ENCODE measurements at places on chromosomes 2 and 18. TPM values are rescaled to one million over a fixed set of nuclear protein-coding genes. Genes with fewer than 3 reads are reported as not detected.

The IL1A gene
- 0.12 TPM for total RNA-seq

The DPP4 gene
- 40.4 TPM for total RNA-seq

The CD8B gene
- total RNA-seq = not detected

The SLC20A1 gene
- 122 TPM for total RNA-seq

The AQP4 gene
- total RNA-seq = not detected

The TCF4 gene
- 68.4 TPM for total RNA-seq

The GREB1 gene
- total RNA-seq = 3.0 TPM

The IL1F10 gene
- total RNA-seq = not detected

The CD8B2 gene
- total RNA-seq = not detected

The IL36A gene
- not detected for total RNA-seq

The CAPN14 gene
- 0.12 TPM for total RNA-seq

The MOCOS gene
- total RNA-seq = 2.2 TPM

The TEX44 gene
- not detected for total RNA-seq

The CROCC2 gene
- total RNA-seq = not detected

The ELOA2 gene
- total RNA-seq = not detected

The STK39 gene
- 21.0 TPM for total RNA-seq

The ZSCAN30 gene
- total RNA-seq = 26.0 TPM

Measured in uterine smooth muscle cell (primary cell).